ENCODE measurements at places on chromosomes 7 and 10.

- no peak for DNase-seq
Measured at GRCh38 chr10:123402656-123403055, 248.5 kb downstream of the BUB3 start.

DNA sequence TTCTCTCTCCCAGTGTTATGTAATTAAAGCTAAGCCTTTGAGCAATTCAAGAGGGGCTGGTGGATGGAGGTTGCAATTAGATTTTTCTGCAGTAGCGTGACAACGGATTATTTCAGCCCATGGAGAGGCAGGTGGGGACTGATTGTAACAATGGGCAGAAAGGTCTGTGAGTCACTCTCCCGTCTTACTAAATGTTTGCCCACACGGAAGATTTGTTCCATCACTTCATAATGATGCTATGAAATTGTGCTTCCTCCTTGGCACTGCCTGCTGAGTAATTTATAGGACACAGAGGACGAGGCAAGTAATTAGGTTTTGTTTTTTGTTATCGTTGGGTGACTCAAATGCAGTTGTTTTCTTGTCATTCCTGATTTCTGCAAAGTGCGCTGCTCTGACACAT, 594.5 kb upstream of the DPP6 start:
- DNase-seq, result no peak

- DNase-seq, result no peak
Measured at GRCh38 chr10:1187855-1188557, 131.8 kb downstream of the WDR37 start.

- no peak for DNase-seq
Measured at GRCh38 chr10:70906953-70907636, 18.7 kb upstream of the PCBD1 start.

DNA sequence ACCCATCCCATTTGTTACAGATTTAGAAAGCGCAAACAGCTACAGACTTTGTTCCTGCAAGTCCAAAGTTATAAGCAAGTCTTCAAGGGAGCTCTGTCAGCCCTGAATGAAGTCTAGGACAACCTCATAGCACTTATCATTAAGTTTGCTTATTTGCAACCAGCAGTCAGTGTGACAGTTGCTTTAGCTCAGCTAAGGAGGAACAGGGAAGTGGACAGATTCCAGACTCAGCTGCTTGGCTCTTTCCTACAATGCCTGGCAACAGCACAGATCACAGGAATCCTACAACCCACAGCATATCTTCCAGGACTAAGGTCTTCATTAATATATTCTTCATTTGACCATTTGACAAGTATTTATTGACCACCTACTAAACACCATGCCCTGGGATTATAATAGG, 17.4 kb upstream of the KIF5B start:
- DNase-seq, result no peak
